ENCODE measurements at places on chromosomes 6 and 20.

DNA sequence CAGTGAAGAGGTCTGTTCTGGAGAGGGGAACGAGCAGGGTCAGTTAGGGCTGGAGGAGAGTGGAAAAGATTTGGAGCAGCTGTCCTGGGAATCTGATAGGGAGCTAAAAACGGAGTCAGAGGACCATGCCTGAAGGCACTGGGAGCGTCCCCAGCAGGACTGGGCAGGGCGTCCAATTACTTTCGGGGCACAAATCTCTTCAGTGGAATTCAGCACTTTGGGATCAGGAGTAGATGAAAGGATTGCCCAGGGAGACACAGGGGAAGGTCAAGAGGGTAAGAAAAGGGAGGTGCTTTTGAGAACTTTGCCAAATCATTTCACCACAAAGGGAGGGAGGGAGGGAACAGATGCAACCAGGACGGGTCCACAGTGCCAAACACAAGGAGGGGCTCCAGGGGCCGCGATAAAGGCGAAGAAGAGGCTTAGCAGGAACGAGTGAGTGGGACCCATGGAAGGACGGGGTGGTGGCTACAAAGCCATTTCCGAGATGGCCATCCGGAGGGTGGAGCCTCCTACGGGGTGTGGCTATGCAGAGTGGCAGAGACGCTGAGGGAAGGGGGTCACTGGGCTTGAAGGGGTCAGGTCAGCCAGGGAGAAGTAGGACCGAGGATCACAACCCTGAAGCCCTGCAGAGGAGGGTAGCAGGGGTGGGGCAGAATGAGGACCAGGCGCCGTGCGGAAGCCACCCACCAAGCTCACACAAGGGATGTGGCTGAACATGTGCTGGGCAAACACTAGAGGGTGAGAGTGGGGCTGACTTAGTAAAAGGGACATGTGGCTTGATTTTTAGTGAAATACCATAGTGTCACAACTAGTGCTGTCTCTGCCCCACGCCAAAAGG is 180.0 kb upstream of the RREB1 start:
- DNase-seq: no peak

DNA sequence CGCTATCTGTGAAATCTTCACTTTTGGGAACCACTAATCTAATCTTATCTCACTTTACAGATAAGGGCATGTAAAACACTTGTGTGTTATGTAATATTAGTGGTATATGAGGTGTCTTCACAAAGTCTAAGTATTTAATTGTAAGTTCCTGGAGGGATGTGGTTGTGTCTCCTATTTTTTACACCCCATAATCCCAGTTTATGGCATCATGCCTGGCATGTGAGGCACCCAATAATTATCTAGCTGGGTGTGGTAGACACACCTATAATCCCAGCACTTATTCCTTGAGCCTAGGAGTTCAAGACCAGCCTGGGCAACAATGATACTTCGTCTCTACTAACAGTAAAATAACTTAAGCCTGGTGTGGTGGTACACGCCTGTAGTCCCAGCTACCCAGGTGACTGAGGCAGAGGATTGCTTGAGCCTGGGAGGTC is 16.5 kb upstream of the TBCC start:
- DNase-seq: no peak

- no peak for DNase-seq
Observed at GRCh38 chr6:50451826-50452400, 261.4 kb upstream of the TFAP2D start.

DNA sequence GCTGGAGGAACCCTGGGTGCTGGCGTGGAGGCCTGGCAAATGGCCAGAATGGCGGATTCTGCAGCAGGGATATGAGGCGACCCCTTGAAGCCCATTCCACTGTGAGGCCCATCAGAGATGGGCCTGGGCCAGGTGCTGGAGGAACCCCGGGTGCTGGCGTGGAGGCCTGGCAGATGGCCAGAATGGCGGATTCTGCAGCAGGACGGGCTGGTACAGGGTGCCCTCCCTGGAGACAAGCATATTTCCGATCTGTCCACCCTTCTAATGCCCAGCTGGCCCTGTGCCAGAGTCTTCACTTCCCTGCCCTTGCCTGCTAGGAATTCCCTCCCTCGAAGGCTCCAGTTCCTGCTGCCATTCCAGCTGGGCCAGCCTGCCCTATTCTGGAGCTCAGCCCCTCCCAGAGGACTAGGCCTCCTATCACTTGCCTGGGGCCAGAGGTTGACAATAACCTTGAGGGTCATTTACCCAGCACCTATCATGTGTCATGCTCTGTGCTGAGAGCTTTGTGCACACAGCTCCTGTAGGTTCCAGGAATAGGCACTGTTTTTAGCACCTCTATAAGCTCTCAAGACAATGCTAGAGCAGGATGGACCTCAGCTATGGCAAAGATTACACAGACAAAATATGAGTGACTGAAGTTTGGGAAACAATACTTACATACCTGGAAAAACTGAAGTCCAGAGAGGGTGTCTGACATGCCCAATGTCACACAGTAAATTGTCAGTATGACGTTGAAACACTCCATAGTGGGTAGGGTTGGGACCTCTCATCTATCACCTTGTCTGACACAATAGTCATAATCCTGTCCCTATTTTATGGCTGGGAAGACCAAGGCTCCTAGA is 21.4 kb downstream of the SUN5 start:
- no peak for DNase-seq

DNA sequence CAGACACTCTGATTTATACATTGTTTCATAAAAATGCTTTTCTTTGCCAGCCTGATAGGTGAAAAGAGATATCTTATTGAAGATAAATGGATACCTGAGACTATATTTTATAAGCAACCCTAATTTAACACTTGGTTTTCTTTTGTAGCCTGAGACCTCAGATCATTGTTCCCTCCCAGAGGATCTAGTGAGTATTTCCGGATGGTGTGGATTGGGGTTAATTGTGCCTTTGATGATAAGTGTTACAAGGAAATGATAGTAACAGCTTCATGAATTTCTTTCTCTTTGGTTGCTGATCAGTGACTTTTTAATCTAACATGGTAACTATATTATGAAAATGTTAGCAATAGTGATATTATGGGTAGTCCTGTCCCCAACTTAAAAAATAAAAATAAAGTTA is 30.4 kb downstream of the KDM1B start:
- no peak for DNase-seq

GRCh38 chr6:1043458-1043836 is 268.5 kb upstream of the FOXQ1 start:
- DNase-seq: no peak

DNA sequence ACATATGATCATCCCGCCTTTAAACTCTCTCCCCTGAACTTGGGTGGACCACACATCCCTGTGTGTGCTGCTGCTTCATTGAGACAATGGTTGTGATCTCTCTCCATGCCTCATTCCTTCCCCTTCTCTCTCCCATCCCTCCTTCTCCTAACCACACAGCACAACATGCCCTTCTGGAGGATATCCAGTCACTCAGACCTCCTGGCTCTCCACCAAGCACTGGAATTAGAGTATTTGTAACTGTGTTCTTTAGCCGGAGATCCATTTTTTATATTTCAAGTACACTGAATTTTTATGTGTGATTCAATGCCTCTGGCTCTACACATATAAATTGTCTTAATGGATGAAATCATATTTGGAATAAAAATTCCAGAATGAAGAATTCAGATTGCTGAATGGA is 287.4 kb downstream of the EYA4 start:
- DNase-seq: no peak

- no peak for DNase-seq
Observed at GRCh38 chr20:35588397-35588796, 27.2 kb upstream of the SPAG4 start.

GRCh38 chr6:108557494-108558371 is 3.0 kb upstream of the FOXO3 start:
- DNase-seq: peak; percentile 84

- no peak for DNase-seq
Observed at GRCh38 chr6:167558246-167559177, 233.6 kb downstream of the TTLL2 start.

GRCh38 chr6:43669922-43670622 is 17.5 kb downstream of the MRPS18A start:
- no peak for DNase-seq

DNA sequence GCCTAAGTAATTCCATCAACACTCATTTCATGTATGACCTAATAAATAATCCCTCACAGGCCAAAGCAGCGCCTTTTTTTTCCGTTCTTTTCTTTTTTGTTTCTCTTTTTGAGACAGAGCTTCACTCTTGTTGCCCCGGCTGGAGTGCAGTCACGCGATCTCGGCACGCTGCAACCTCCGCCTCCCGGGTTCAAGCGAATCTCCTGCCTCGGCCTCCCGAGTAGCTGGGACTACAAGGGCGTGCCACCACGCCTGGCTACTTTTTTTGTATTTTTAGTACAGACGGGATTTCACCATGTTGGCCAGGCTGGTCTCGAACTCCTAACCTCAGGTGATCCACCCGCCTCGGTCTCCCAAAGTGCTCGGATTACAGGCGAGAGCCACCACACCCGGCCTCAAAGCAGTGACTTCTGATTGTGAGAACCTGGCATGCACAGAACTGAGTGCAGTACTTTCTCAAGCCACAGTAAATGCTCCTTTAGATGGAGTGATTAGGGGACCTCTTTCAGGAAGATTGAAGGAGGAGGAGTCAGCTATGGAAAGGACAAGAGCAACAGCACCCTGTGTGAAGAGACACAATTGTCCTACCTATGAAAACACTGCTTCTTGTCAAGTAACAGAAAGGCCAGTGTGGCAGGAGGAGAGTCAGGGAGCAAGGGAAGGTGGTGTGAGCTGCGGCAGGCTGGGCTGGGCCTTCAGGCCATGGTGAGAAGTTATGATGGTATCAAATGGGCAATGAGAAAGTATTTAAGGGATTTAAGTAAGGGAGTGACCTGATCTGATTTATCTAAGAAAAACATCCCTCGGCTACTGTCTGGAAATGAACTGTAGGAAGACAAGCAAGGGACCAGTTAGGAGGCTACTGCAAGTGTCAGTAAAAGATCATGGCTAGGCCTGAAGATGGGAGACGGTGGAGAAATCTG is 1.7 kb upstream of the SCAF8 start:
- no peak for DNase-seq

GRCh38 chr6:165641672-165642156 is 21.3 kb downstream of the PDE10A start:
- no peak for DNase-seq

GRCh38 chr20:31972471-31973021 is 4.6 kb downstream of the XKR7 start:
- no peak for DNase-seq

DNA sequence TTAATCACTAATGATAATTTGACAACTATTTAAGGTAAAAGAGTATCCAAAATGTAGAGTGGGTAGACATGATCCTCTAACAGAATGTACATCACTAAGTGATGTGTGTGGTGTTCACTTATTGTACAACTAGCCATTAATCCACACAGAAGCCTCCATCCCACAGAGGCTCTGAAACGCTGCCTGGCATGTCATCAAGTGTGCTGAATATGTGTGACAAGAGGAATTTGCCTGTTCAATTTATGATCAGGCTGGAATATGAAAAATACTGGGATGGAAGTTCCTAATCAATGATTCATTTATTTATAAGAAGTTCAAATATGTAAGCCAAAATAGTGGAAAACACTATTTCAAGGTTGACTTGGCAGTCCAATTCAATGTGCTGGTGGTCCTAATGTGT is 72.4 kb downstream of the BACH2 start:
- no peak for DNase-seq

- DNase-seq: peak; percentile 77
Observed at GRCh38 chr6:34055223-34055933, 90.5 kb downstream of the GRM4 start.

DNA sequence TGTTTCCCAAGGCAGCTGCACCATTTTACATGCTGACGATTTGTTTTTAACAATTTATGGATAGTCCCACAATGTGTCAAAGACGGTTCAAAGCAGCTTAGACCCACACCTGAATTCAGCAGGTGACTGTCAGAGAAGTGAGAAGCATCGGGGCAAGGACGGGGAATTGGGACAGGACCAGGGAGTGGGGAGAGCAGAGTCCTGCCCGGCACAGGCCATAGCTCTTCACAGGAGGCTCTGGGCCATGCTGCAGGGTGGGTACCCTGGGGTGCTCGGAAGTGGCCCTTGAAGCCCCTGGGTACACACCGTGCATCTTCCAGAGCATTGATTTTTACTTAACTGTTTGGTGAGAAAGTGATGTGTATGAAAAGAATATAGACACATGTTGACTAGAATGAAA is 33.2 kb upstream of the PHACTR3 start:
- DNase-seq: no peak

GRCh38 chr6:126657561-126658175 is 317.8 kb downstream of the CENPW start:
- no peak for DNase-seq
